ENCODE measurements at places on chromosomes 2 and 18.

- DNase-seq = no peak
These were observed 193.1 kb downstream of the L3MBTL4 start for GRCh38 chr18:6221602-6222014.

GRCh38 chr2:136985044-136985443, 219.7 kb downstream of the THSD7B start:
- DNase-seq = no peak

DNA sequence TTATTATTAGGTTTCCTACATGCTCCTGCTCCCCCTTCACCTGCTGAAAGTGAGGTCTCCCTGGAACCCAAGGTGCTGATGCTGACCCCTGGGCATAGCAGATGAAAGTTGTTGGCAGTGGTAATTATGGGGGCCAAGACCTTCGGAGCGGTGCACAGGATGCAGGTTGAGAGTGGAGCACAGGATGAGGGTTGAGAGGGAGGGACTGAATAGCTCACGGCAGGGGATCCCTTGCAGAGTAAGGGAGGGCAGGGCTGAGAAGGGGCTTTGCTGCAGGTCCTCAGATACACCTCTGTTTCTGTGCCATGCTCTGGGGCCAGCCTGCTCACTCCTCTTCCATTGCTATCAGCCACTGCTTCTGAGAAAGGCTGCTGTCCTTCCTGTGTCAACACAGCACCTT, 163.3 kb downstream of the FHOD3 start:
- DNase-seq = no peak

DNA sequence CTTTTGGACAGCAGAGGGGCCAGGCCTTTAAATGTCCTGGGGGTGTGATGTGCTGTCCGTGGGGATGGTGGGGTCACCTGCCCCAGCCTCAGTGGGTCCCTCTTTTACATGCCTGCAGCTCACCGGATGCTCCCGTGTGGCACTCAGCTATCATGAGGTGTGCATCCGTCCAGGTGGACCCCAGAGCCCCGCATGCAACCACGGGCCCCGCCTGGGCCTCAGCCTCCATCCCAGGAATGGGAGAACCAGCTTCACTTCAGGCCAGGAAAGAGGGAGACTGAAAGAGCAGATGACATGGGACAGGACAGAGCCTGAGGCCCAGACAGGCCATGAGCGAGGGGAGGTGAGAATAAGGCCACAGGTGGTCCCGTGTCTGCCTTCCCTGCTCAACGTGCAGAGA, 37.5 kb downstream of the RAMP1 start:
- no peak for DNase-seq

DNA sequence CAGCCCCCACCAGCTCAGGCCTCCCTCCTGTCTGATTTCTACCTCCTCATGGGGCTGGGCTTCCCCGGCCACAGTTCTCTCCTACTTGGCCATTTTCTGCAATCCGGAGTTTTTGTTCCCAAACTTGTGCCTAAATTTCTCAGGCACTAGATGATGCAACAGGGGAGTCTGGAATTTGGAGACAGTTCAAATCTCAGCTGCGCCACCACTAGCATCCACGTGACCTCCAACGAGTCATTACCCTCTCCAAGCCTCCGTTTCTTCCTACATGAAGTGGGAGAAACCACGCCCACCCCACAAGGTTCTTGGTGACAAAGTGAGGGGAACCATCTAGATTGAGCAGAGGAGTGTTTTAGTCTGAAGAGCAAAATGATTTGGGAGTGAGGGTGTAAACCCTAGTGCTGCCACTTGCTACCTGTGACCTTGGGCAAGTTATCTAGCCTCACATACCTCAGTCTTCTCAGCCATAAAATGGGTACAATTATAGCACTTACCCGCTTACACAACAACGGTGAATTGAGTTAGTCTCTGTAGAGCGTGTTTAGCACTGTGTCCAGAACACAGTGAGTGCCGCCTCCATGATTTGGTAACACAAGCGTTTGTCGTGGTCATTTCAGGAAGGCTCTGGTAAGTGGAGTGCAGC, 61.4 kb upstream of the ASAP2 start:
- DNase-seq = no peak

DNA sequence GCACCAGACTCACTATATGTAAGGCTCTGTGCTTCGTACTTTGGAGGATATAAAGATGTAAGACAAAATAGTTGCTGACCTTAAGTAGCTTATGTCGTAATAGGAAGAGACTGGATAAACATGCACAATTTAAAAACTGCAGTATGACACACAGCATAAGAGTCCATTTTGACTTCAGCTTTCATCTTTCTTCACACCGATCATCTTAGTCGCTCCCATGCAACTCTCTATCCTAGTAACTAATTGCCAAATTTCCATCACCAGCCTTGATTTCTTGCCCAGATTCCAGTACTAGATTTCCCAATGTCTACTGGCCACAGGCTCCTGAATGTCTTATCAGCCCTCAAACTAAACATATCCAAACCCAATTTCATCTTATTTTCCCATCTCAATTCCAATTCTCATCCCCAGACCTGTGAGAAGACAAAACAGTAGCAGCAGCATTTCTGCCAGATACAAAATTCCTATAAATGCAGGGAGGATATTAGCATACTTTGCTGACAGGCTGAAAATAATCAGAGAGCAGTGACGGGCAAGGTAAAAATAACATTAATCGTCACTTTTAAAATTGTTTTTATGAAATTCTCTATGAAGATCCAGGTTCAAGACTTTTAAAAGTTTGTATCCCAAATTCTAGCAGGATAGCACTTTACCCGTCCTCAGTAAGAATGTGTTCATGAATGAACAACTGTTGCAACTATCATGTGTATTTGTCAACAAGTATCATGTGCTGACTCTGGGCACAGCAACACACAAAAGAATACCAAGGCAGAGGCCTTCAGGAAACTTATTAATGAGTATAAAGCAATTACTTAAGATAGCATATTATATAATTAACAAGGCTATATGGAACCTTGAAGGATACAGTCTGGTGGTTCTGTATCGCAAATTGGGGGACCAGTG, 42.2 kb downstream of the KIDINS220 start:
- no peak for DNase-seq

GRCh38 chr2:226873051-226873620, 37.3 kb downstream of the RHBDD1 start:
- DNase-seq = no peak

- DNase-seq = no peak
These were observed 2.1 kb upstream of the PCBP1 start for GRCh38 chr2:70084973-70085710.

GRCh38 chr2:131032393-131032836, 60.8 kb downstream of the FAM168B start:
- no peak for DNase-seq

DNA sequence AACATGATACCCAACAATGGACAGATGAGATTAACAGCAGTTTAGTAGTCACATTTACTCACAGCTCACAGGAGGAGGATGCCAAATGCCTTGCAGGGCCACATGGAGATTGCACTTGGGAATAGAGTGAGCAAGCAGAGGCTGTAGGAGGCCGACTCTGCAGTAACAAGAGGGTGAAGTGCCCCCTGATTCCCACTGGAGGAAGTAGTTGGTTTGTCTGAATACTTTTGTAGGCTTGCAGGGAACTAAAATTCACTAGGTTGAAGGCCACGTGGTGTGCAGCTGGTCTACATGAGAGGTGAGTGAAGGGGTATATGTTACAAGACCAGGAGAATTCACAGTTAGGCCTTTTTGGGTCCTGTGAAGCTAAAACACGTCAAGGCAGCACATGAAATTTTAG, 419.3 kb upstream of the TNP1 start:
- DNase-seq = no peak

DNA sequence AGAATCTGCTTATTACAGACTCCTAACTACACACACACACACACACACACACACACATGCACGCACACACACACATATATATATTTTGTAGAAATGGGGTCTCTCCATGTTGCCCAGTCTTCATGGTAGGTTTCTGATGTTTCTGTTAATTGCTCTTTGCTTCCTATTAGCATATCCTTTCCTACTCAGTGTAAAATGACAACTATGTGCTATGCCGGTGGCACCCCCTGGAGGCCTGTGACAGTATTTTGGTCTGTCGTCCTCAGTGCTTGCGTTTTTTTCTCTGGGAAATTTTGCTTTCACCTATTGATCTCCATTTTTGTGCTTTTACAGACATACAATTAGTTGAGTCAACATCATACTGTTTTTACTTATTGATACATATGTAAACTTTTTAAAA, 322.1 kb downstream of the LRRTM1 start:
- no peak for DNase-seq

DNA sequence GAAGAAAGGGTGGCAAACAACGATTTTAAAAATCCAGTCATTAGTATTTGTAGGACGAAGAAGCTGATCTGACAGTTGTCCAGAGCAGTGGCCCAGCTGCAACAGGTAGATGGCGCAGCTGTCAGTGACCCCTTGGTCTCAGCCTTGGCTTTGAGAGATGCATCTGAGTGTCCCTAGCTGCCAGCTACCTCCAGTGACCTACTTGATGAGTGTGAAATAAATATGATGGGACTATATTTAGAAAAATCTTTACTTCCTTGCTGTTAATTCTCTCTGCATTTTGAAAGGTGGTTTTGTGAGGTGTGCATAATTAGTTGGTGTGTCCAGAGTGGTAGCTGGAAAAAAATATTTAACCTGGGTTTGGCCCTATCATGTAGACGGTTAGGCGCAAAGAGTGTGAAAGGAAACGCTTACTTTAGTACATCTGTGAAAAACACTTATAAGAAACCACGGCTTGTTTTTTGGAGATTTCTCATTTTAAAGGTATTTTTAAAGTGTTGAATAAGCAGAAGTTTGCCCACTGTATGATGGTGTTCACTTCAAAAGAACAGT, 963 bp downstream of the INPP1 start:
- no peak for DNase-seq

DNA sequence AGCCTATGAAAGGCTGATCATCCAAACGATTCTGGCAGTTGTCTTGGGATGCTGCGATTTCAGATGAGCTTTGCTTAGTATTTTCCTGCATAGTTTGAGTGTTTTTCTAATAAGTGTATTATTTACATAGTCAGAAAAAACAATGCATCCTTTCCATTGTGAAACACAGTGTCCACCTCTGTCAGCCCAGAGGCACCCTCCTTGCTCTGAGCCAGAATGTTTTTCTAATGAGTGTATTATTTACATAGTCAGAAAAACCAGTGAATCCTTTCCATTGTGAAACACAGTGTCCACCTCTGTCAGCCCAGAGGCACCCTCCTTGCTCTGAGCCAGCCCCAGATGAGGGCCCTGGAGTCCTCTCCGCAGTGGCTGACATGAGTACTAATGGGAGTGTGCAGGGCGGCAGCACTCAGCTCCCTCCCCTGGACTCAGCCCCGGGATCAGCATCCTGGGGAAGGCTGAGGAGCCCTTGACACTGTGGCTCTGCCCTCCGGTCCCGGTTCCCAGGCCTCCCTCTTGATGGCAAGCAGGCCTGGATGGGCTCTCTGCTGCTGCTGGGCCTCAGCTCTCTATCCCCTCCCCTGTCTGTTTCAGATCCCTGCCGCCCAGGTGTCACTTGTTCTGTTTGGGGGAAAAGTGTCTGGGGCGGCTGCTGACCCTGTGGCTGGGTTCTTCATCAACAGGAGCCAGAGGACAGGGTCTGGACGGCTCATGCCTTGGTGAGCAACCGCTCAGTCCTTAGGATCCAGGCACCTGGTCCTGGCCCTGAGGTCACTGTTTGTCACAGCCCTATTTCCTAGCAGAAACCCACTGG, 5.9 kb downstream of the MFSD2B start:
- DNase-seq = no peak

- no peak for DNase-seq
These were observed 336.0 kb upstream of the TNP1 start for GRCh38 chr2:217195658-217196446.

DNA sequence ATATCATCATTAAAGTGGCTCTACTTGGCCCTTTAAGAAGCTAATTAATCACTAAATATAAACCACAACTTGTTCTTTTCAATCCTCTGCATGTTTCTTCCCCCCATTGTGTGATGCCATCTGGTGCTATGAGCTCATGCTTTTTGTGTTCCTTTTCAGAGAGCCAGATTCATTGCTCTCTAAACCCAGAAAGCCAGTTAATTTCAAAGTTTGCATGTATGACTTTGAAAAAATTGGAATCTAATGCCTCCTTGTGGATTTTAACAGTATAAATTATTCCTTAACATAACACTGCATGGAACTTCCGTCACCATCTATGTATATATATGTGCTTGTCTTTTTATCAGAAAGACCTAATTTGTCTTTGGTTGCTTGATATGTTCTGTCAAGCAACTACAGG, 31.1 kb downstream of the TMEM178A start:
- peak; percentile 96 for DNase-seq

DNA sequence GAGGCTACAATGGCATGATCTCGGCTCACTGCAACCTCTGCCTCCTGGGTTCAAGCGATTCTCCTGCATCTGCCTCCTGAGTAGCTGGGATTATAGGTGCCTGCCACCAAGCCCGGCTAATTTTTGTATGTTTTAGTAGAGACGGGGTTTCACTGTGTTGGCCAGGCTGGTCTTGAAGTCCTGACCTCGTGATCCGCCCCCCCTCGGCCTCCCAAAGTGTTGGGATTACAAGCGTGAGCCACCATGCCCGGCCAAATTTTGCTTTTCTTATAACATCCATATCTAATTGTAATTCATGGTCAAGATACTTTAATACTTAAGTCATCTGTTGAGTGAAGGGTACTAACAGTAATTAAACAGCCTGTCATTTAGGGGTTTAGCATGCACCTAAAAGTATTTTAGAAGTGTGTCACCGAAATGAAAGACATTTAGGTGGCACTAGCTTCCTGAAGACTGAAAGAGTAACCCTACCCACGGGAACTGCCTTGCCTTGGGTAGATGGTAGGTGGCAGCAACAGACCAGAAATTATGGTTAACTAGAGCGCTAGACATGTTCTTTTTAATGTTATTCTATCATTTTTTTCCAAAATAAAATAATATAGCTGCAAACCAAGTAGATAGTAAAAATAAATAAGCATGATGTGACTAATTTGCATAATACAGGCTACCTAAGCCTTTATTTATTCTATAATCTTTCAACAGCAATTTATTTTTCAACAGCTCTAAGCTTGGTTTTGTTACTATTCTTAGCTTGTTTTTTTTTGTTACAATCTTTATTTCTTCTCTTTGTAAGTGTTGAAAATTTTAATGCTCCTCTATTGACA, 8.6 kb upstream of the ACYP2 start:
- DNase-seq = peak; percentile 89

DNA sequence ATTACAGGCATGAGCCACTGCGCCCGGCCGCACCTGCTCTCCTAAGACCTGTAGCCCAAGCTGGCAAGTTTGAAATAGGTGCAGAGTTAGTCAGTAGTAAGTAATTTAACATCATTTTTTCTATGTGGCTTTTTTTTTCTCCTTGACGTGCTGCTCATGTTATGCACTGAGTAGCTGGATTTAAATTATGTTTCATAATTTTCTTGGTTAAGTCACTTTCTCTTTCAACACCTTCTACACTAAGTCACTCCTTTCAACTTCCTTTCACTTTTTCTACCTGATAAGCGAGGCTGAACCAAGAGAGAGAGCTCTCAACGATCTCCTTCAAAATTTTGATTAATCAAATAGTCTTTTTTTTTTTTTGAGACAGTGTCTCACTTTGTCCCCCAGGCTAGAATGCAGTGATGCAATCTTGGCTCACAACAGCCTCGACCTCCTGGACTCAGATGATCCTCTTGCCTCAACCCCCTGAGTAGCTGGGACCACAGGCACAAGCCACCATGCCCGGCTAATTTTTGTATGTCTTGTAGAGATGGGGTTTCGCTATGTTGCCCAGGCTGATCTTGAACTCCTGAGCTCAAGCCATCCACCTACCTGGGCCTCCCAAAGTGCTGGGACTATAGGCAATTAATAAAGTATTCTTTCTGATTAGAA, 13.1 kb downstream of the CASP8 start:
- DNase-seq = no peak

- no peak for DNase-seq
These were observed 19.3 kb downstream of the ACOXL start for GRCh38 chr2:110751642-110752041.

GRCh38 chr2:102010902-102011301, 19.1 kb downstream of the IL1R2 start:
- no peak for DNase-seq
